Temporal lobe (tissue), 4 donors: ENCODE measurements at places on chromosomes 3 and 15. TPM values are rescaled to one million over a fixed set of nuclear protein-coding genes. Genes with fewer than 3 reads are reported as not detected.

Gene SAMMSON
- total RNA-seq, result not detected

Gene RTP3
- total RNA-seq, result not detected

Gene NANOGP8
- 0.25 TPM for total RNA-seq

Gene LRRC28
- 30.0 TPM for total RNA-seq
